SIG-M5 (cell line): ENCODE measurements at places on chromosomes 4 and X.

GRCh38 chr4:44522761-44523445, 74.3 kb upstream of the KCTD8 start:
- DNase-seq = no peak

DNA sequence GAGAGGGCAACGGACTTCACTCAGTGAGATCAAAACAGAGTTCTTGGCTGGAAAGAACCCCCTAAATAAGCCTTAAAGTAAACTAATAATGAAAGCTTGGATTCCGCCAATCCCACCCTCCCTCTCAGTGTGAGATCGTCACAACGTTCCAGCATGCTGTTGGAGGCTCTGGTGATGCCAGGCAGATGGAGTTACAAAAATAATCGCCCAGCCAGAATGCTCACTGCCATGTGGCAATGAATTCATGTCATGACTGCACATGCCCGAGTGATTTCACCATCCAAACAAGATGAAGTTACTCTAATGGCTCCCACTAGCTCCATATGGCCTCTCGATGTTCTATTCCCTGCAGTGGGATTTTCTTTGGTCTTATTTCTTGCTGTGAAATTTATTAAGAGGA, 248.0 kb downstream of the SPATA18 start:
- DNase-seq = no peak

DNA sequence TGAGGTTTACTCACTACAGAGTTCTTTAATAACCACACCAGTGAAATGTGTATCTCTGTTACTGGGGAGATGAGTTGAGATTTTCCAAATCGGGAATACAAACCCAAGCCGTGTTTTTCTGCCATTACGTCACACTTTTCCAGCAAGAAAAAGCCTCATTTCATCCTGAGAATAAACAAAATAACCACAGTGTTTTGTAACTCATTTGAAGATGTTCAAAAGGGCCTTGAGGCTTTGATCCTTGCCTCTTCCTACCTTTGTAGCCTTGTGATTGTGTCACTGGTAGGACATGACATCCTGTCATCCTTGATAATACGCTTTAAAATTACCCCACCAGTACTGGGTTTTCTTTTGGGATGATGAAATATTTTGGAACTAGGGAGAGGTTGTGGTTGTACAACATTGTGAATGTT, 2.9 kb downstream of the USP11 start:
- DNase-seq = no peak

DNA sequence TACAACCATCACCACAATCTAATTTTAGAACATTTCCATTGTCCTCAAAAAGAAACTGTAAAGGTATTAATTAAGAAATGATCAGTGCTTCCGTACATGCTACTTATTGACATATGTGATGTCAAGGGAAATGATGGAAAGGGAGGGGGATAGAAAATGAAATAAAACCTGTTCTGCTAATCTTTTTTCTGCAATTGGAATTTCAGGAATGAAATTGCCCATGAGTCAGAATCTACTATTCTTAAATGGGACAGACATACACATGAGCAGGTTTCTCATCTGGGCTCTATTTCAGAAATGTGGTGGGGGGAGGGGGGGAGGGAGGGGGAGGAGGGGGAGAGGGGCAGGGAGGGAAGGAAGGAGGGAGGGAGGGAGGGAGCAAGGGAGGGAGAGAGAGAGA, 91.0 kb downstream of the SHROOM4 start:
- DNase-seq = no peak

- no peak for DNase-seq
These were observed 340.8 kb downstream of the PAPSS1 start for GRCh38 chr4:107379054-107379869.
